ENCODE measurements at places on chromosomes 6 and 20.

DNA sequence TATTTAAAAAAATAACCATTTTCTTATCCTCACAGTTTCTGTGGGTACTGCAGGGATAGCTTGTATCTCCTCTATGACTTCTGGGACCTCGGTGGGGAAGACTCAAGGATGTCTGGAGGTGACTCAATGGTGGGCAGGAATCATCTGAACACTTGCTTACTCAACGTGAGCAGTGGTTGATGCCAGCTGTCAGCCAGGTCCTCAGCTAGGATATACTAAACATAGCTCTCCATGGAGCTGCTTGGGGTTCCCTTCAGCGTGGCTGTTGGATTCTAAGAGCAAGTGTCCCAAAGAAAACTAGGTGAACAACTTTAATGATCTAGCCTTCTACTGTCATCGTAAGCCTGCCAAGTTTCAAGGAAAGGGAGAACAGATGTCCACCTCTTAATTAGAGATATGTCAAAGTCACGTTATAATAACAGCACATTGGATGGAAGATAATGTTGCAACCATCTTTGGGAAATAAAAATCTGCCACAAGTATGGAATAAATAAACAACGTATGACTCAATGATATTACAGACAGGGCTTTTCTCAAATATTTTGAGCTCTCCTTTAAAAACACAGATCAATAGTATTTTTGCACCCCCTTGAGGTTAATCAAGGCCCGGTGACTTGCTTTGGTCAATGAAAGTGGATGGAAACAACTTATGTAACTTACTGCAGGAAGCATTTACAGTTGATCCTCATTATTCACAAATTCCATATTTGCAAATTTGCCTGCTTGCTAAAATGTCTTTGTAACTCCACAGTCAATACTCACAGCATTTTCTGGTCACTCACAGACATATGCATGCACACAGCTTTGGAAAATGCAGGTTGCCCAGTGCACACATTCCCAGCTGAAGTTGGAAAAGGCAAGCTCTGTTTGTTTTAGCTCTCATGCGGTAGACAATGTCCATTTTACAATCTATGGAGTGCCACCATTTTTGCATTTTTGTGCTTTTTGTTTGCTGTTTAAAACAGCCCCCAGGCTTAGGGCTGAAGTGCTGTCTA, 6.6 kb upstream of the HEBP2 start:
- DNase-seq = peak; percentile 23

DNA sequence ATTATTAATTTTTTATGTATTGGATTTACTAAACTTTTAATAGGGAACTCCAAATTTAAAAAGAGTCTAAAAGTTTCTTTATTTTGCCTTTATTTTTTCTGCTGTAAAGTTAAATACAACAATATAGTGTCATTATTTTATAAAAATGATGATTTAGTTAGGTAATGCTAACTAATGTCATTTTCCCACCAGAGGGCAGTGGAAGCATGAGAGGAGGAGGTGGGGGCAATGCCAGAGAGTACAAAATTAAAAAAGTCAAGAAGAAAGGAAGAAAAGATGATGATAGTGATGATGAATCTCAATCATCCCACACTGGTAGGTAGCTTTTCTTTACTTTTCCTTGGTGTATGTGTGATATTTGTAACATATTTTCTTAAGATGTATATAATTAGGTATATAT, 20.2 kb upstream of the FHL5 start:
- no peak for DNase-seq

DNA sequence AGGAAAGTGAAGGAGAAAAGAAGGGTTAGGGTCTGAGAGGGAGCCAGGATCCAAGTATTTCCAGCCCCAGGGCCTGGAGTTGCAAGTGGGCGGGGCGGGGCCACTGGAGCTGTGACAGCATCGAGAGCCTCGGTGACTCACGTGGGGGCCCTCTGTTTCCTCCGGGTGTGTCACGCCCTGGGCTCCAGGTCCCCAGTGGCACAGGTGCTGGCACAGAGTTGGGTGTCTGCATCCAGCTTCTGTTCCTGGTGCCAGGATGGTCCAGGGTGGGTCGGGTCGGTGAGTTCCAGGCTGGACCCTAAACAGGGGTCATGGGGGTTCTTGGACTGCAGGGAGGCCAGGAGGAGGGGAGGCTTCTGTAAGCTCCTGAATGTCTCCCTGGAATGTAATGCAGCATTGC, 16.7 kb downstream of the RAET1L start:
- no peak for DNase-seq

DNA sequence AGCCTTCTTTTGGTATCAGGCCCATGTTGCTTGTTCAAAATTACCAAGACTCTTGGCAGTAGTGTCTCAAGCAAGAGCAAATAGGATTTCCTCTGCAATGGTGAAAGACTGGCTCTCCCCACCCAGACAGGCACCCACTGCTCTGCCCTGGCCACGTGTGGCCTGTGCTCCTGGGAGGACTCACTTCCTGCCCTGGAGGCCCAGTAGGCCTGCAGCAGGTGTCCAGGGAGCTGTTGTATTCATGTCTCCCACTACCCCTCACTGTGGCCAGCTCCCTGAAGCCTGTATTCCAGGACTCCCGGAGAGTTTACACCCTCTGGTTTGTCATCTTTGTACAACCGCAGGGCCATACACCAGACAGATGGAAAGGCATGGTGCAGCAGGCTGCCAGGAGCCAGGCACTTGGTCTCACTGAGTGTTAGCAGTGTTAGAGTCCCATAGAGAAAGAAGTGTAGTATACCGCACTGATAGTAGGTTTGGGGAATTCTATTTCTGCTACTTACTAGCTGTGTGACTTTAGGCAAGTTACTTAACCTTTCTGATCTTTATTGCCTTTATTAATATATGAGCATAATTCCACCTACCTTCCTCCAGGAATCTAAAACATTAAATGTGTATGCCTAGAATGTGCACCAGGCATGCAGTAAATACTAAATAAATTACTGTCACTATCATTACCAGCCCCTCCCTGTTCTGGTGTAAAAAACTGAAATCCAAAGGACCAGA, 159.7 kb downstream of the TMEM242 start:
- DNase-seq = no peak

- no peak for DNase-seq
Observed at GRCh38 chr20:31542201-31542842, 28.1 kb downstream of the HM13 start.

DNA sequence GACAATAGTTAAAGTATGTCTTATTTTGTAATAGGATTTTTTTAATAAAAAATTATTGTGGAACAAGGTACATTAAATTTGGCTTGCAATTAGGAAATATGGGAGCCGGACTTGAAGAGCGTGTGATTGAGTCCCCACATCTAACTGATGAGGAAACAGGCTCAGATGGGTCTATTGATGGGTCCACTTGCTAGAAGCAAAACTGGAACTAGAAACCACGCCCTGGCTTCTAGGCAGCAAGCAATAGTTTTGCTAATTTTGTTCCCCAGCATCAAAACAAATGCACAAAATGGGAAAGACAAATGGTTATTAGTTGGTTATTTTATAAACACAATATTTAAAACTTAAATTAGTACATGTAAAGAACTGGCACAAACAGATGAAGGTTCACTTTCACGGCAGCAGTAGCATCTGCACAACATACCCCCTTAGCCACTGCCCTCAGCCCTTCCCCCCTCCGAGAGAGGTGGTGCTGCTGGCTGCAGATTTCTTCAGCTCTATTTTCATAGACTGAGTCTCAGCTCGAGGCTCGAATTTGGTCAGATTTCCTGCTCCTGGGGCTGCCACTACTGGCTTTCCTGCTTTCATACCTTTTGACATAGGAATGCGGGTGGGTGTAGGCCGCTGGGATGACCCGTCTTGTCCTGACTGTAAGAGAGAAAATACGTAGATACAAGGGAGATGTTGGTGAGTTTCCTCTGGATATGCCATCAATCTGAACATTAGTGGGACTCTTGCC, 23.8 kb upstream of the TMEM30A start:
- DNase-seq = no peak

GRCh38 chr6:142055219-142055618, 77.5 kb upstream of the GJE1 start:
- DNase-seq = no peak

DNA sequence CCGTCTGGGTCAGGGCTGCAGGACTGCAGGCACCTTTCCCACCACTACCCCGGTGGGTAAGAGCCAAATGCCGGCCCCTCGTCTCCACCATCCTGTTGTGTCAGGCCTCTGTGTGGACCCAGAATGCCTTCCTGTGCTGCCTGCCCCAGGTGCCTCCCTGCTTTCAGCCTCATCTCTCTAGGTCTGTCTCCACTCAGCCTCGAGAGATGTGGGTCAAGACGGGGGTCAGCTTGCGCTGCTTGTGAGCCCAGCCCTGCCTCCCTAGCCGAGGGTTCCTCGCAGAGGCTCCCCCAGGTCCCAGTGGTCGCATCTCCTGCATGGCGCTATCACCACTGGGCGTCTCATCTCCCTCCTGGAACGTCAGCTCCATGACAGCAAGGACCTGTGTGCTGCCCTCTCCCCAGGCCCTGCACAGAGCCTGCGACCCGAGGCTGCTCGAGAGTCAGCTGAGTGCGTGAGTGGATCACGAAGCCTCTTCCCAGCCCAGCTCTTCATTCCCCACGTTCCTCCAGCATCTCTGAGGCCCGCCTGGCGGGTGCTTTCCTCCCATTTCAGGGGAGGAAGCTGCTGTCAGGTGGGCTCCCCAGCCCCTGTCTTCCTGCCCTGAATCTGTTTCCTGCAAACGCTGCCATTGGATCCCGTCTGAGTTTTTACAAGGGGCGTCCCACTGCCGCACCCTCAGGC, 38.7 kb upstream of the ZBP1 start:
- DNase-seq = no peak

DNA sequence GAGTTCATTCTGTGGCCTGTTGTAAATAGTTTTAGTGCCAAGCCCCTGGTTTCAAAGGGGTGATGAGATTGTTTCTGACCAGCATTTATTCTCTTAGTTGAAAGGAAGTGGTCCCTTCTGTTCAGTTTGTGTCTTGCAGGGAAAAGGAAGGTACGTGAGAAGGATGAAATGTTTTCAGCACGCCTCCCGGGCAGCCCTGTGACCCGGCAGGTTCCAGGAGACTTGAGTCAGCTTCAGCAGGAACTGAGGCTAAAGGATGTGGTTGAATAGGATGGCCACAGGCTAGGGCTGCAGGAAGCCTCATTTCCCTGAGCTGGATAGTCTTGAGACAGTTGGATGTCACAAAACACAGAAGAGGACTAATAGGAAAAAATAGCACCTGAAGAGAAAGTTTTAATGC, 132.4 kb upstream of the SYNDIG1 start:
- peak; percentile 46 for DNase-seq

DNA sequence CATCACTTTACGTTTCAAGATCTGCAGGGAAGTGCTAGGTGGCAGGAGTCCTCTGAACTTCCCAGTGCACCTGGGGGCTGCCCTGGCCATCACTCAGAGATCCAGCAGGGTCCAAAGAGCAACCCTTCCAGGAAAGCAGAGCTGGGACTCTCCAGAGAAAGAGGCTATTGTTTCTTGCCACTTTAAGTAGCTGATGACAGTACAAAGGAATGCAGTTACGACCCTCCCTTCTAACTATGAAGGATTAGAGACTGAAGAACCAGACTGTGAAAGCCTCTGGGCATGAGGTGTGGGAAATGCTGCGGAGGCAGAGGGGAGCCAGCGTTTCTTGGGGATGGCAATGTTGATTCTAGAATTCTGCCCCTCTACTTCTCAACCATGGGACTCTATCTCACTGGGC, 189.1 kb upstream of the SUPT3H start:
- no peak for DNase-seq

DNA sequence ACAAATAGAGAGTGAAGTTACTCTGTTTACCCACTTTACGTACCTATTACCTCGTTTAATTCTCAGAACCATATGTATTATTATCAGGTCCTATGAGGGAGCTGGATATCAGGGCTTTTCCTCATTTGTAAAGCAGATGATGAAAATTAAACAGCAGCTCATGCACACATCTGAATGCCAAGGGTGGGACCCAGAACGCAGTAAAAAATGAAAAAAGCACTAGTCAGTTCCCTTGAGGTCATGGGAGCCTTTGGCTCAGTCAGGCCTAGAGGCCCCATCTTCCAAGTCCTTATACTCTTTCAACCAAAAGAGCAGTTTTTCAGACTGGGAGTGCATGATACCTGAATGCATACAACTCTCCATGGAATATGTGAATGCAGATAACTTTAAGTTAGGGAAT, 23.0 kb downstream of the B3GAT2 start:
- no peak for DNase-seq

GRCh38 chr20:49759266-49759950, 45.7 kb upstream of the B4GALT5 start:
- no peak for DNase-seq

- DNase-seq = no peak
Observed at GRCh38 chr6:18415671-18416340, 28.7 kb downstream of the RNF144B start.
